Cardiac muscle cell (in vitro differentiated cells and primary cell): ENCODE measurements at places on chromosomes 3 and 15. TPM values are rescaled to one million over a fixed set of nuclear protein-coding genes. Genes with fewer than 3 reads are reported as not detected.

DNA sequence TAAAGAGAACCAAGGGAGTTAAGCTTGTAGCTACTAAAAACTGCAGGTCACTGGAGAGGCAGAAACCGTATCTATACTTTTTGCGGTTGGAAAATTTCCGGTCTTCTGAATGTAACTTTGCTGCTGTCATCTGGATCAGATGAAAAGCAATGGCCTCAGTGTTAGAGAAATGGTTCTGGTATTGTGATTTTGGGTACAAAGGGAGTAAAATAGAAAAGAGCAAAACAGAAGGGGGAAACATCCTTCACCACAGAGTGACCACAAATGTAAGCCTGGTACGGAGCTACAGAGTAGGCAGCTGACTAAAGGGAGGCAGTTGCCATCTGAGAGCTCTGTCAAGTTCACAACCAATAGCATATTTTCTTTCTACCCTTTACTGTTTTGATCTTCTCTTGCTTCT lies 5.6 kb downstream of the CD96 start:
- no peak for DNase-seq

GRCh38 chr15:34976743-34977142 lies 7.2 kb upstream of the AQR start:
- DNase-seq, result no peak

RPP25 gene
- total RNA-seq, result 21.1 and 23.0 TPM in 2 replicates

GOLGA6L7 gene
- not detected in 2 replicates for total RNA-seq

NUSAP1 gene
- 37.1 and 198 TPM in 2 replicates for total RNA-seq

PTX3 gene
- total RNA-seq, result 1.3 and 1.7 TPM in 2 replicates
